CD4-positive, alpha-beta T cell treated with Interleukin-15 for 4 hours (primary cell): ENCODE measurements at places on chromosomes 13 and 19.

GRCh38 chr13:43797869-43798268 lies 11.1 kb upstream of the ENOX1 start:
- no peak for DNase-seq

- no peak for DNase-seq
These were observed 8.9 kb upstream of the SLC15A1 start for GRCh38 chr13:98761126-98761985.

GRCh38 chr19:43804432-43804831 lies 2.2 kb upstream of the LYPD5 start:
- DNase-seq: no peak

DNA sequence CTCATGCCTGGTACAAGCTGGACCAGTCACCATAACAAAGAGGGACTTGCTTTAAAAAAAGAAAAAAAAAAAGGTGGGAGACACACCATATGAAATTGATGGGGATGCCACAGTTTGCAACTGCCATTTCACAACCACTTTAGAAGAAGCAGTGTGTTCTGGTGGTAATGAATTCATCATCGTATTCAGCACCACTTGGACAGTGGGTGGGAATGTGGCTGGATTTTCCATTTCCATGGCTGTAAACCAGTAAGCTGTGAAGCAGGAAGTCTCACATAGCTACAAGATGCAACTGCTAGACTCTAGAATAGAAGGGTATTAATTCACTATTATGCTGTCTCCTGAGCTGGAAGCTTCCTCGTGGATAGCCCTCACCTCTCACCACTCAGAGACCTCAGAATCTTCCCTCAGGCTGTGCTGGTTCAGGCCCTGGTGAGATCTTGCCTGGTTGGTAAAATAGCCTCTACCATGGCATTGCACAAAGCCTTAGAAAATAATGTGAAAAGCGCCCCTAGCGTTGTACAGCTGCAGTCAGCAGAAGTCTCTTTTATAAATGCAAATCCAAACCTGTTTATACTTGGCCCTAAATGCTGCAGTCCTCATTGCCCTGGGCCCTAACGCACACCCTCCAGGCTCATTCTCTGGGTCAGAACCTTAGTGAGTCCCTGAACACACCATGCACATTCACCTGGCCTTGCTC lies 150.7 kb downstream of the KCTD15 start:
- DNase-seq: no peak

DNA sequence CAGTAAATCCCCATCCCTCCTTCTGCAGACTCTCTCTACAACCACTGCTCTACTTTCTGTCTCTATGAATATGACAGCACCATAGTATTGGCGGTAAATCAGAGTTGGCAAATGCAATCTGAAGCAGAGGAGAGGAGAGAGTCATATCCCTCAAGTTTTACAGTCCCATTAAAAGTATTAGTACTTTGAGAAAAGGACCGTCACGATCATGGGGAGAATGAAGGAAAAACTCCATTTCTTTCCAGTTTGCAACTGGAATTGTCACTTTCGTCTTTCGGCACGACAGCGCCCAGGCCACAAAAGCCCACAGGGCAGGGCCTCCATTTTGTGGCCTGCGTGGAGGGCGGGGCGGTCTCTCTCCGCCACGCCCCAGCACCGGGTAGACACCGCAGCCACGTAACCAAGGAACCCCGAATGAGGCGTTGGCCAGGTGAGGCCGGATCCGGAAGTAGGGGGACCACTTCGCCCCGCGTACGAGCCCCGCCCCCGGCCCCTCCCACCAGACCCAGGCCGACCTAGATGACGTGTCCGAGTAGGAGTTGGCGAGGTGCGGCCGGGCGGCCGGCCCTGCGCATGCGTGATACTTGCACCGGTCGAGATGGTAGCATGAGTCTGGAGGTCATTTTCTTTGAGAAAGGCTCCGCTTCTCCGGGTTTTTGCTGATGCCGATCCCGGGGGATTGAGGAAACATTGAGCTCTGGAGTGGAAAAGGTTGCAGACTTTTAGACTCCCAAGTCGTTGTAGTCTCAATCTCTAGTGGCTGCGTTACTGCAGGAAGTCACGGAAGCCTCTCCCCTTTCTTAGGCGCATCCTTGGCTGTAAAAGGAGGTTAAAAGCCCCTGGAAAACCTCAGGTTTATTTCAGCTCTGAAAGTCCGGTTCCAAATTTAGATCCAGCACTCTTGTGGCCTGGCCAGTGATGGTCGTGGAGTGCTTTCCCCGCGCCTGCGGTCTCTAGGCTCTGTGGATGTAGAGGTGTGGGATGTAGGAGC lies 2.8 kb upstream of the TM9SF2 start:
- peak; percentile 98 for DNase-seq

GRCh38 chr13:74080762-74081161 lies 53.4 kb downstream of the KLF12 start:
- DNase-seq: peak; percentile 25

DNA sequence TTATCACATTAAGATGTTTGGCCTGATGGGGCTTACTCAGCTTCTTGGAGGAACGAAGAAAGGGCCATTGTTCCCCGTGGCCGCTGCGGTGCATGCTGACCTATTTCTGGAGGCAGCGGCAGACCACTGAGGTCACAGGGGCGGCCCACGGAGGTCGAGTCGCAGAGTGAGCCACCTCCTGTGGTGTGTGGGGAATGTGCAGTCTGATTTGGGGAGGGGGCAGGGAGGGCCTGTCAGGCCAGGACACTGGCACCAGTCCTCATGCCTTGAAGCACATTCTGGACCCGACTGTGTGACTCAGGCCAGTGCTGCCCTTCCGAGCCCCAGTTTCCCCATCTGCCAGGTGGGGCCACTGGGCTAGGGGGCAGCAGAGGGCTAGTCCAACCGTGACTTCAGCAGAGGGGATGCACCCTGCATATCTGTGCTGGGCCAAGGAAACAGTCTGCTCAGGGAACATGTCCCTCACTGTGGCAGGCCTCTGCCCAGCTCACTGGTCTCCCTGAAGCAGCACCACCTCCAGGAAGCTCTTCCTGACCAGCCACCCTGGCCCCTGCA lies 6.3 kb downstream of the SLC7A10 start:
- DNase-seq: no peak

GRCh38 chr13:75968103-75968838 lies 332.1 kb downstream of the LMO7 start:
- no peak for DNase-seq

DNA sequence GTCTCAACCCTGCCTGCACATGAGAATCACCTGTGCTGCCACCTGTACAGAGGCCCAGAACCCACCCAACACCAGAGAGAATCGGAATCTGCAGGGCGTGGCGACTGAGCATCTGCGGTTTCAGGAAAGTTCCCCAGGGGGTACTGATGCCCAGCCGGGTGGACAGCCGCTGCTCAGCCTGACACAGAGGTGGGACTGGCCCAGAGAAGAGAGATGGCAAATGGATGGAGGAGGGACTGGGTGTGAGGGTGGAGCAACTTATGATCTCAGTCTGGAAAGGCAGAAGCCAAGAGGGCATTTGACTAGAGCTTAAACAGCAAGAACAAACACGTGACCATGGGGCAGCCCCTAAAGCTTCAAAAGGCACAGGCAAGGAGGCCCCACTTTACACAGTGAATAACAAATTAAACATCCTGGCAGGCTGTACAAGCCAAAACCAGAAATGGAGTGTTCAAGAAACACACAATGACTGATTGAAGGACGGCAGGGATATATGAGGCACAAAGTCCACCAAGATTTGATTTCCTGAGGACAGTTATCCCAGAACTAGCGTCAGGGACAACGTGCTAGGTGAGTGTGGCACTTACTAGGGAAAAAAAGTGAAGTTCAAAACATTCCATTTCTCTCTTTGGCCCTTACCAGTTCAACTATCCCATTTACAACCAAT lies 3.1 kb downstream of the RANBP3 start:
- DNase-seq: peak; percentile 41

DNA sequence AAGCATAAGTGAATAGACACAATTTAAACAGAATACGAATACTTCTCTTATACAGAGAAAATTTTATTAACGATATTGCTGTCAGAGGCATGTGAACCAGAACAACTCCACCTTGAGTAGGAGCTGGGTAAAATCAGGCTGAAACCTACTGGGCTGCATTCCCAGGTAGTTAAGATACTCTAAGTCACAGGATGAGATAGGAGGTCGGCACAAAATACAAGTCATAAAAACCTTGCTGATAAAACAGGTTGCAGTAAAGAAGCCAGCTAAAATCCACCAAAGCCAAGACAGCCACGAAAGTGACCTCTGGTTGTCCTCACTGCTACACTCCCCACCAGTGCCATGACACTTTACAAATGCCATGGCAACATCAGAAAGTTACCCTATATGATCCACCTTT lies 49.2 kb upstream of the TRPC4 start:
- DNase-seq: no peak

DNA sequence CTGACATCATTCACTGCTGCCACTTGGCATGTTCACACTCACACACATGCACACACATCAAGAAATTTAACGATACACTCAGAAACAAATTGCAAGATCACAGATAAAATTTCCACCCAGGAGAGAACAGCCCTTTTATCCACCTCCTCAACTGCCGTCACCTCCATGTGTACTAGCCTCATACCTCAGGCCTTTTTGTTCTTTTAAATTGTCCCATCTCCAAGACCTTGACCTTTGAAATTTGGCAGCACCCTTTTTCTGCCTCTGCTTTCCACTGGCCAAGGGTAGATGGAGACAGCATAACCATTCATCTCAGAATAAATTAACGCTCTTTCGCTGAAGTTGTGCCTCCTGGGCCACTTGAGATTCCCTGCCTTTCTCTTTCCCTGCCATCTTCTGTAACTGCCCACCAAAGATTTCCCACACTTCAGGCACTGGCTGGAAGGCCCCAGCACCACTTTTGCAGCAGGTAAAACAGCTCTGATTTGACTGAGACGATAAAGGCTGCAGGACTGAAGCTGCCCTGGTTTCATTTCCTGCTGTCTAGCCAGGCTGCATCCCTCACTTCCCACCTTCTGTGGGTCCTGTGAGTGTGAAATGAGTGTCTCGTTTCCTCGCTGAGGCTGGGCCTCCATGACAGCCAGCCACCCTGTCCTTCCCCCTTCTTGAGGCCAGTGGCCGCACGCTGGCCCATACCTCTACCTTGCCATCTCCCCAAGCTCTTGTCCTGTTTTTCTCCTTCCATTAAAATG lies 39.3 kb downstream of the MBNL2 start:
- peak; percentile 28 for DNase-seq

DNA sequence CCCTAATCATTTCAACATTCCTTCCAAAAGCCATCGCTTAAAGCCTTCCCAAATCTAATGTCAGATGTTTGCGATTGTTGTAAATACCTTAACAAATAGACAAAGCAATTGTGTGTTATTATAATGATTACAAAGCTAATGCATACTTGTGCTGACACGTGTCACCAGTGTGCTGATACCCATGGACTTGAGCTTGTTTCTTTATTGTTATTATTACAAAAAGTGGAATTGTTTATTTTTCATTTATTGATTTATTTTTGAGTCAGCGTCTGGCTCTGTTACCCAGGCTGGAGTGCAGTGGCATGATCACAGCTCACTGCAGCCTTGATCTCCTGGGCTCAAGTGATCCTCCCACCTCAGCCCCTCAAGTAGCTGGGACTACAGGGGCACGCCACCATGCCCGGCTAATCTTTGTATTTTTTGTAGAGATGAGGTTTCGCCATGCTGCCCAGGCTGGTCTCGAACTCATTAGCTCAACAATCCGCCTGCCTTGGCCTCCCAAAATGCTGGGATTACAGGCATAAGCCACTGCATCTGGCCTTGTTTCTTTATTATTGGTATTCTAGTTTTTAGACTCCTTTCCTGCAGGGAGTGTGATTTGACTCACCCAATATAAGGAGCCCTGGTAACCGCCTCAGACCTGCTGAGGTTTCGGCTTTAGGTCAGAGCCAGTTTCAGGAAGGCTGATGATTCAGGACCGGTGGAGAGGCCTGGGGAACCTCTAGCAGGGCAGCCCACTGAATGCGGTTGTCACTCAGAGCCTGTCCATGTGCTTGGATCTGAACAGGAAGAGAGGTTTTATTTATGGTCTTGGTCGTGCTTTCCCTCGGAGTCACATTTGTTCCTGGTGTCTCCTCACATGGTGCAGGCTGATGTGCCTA lies 2.1 kb upstream of the FBXO17 start:
- DNase-seq: no peak

GRCh38 chr19:55341595-55342531 lies 2.2 kb downstream of the KMT5C start:
- DNase-seq: no peak

DNA sequence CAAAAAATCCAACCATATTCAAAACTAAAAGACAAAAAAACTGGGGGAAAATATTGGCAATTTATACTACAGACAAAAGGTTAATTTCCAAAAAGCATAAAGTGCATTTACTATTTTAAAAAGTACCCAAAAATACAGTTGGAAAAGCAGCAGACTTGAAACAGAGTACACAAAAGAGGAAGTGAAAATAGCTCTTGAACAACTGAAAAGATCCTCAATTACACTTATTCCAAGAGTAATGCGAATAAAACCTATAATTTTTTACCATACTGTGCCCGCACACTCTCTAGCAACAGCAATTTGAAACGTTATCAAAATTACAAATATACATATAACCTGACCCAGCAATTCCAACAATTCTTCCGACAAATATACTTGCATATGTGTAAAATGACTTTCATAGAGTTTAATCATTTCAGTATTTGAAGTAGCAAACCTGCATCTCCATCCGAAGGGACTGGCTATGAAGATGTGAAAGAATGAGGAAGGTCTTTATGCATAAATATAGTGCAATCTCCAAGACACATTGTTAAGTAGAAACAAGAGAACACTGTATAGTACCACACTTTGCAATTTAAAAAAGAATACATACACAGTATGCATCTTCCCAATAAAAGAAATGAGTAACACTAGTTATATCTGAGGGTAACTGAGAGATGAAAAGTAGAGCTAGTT lies 25.4 kb downstream of the ALG5 start:
- DNase-seq: no peak

GRCh38 chr19:11102944-11103343 lies 13.7 kb downstream of the LDLR start:
- no peak for DNase-seq

GRCh38 chr13:44498969-44499368 lies 77.2 kb downstream of the TSC22D1 start:
- DNase-seq: no peak

- peak; percentile 19 for DNase-seq
These were observed 26.5 kb downstream of the NUMBL start for GRCh38 chr19:40663695-40664692.
